ENCODE measurements at places on chromosomes 2 and 18. TPM values are rescaled to one million over a fixed set of nuclear protein-coding genes. Genes with fewer than 3 reads are reported as not detected.

GRCh38 chr2:8685697-8686358 is 4.0 kb downstream of the ID2 start:
- DNase-seq: peak; percentile 69

DNA sequence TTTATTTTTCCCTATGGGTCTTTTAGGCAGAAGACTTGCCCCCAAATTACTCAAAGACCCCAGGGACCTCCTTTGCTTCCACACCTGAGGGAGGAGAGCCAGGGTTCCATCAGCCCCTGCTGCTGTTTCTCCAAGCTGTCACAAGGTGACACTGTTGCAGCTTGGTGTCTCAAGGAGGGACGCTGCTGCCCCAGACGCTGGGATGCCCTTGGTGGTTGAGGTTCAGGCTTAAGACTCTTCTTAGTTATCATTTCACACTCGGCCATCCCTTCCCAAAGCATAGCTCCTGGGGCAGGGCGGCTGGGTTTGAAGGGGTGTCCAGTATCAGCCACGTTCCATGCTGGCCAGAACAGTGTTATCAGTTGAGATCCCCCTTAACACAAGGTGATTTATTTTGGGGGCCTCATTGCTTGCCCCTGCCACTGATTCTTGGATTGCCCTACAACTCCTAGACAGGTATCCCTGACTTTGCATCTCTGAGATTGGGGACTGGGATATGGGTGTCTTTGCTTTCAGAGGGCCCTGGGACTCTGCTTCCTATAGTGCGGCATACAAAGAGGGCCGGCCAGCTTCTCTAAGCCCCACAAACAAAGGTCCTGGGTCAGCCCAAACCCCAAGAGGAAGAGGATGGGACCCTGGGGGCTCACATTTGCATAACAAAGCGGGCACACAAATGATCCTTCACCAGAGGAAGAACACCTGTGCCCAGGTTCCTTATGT is 22.7 kb downstream of the GPR55 start:
- peak; percentile 25 for DNase-seq

DNA sequence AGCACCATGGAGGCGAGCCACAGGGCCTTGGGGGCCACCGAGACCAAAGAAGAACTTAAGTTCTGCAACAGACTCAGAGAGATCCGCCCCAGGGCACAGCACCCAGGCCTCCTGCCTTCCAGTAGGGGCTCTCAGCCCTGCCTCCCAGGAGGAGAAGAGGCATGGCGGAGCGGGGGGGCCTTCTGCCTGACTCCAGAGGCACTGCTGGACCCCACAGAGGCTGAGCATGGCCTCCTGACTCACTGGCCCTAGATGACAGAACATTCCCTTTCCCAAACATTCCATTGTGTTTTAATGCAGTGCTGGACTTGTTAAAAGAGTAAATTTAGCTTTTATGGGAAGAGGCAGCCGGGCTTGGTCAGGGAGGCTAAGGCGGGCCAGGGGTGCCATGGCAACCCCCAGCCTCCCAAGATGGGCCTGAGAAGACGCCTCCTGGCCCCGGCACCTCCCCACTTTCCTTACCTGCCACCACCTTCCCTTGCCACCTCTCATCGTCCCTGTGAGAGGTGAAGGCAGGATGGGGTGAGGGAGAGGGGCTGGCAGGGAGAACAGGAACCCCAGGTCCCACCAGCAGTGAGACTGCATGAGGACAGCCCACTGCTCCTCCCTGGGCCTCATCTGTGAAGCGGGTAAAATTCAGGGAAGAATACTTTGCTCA is 65.4 kb downstream of the SMAD7 start:
- no peak for DNase-seq

DNA sequence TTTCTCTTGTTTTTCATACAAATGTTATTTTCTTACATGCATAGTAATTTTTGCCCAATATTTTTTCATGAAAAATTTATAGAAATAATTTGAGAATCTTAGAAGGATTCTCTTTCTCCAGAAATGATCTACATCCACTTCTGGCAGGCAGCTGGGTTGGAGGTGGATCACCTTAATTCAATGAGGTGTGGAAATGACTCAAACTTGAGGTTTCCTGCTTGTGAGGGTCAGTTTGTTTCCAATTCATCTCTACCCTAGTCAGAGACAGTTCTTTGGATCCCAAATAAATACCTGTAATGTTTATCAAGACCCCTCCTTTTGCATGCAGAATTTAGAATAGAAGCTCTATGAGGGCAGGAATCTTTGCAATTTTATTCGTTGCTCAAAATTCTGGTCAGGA is 35.0 kb upstream of the DYNAP start:
- DNase-seq: no peak

DNA sequence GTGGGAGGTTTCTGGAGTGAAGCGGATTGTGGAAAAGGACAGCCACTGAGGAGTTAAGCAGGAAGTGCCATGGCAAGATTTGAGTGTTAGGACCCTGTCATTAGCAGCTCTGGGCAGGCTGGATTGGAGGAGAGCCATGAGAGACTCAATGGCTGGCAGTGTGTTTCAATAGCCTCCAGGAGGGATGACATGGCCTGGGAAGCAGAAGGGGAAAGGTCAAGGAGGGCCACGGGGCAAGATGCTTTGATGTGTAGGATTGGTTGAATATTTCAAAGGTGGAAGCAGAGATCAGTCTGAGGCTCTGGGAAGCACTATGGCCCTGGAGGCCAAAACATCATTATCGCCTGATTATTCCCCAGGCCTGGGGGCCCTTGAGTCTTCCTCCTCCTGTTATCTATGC is 229.0 kb upstream of the HS6ST1 start:
- no peak for DNase-seq

PTCD3 gene
- 158 TPM for total RNA-seq

KCNE4 gene
- total RNA-seq: 3.1 TPM

GRCh38 chr2:117952228-117952627 is 61.6 kb downstream of the CCDC93 start:
- no peak for DNase-seq

DNA sequence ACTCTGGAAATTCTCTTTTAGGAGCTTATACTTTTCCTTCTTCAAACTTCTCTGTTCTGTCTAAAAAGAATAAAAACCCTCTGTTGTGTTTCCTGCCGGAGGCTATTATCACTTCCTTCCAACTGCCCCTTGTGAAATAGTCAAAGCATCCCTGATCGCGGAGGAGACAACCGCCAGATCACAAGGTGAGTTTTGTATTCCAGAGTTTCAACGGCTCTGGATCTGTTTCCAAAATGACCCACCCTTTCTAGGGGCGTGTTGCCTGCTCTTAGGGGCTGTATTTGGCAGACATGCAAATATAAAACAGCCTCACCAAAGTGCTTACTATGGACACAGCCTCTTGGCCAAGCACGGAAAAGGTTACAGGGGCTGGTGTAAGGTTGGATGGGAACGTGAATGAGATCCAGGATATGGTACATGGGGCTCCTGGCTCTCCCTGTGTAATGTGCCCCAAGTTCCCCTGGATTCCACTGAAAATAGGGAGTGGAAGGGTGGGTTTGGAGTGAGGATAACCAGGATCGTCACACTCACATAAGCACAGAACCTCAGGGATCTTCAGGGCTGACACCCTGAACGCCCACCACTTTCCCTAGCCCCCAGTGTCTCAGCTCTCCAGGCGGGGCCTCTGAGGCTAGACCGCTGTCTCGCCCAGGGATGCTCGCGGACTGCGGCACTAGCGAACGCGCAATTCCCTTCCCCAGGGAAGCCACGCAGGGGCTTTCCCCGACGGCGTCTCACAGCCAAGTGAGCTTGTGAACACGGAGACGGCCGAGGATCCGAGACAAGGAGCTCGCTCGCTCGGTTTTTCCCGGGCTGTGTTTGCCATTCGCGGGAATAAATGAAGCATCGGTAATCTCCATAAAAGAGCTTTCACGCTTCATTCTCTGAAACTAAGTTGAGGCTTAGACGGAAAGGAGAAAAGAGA is 14.4 kb downstream of the EN1 start:
- DNase-seq: no peak

- DNase-seq: no peak
These were observed 620.2 kb downstream of the CPS1 start for GRCh38 chr2:211176514-211177141.

DNA sequence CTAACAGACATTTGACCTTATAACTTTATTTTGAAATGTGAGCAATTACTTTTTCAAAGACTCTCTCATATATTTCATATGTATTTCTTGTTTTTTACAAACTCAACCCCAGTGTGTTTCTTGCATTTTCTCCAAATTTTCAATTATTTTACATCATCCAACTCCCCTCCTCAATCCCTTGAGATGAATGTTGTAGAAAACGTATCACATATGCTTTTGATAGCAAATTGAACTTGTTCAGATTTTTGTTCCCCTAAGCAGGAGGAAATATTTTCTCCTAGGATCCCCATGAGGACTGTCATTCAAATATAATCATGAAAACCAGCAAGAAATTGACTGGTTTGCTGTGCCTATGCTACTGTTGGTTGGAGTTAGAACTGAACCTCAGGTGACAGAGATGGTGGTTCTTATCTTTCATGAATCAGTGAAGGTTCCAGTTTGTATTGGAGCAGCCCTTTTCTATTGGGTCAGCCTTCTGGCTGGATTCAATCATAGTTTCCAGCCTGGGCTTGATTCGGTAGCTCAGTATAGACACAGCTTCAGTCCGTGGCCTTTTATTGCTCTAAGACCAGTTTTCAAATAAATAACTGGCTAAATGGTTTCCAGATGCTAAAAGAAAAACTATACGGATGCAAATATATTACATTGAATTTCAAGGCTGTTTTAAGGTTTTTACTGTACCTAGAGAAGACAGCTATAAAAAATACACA is 591.0 kb downstream of the EPHA4 start:
- no peak for DNase-seq

GRCh38 chr18:24239341-24239740 is 100.5 kb downstream of the CABYR start:
- no peak for DNase-seq

DNA sequence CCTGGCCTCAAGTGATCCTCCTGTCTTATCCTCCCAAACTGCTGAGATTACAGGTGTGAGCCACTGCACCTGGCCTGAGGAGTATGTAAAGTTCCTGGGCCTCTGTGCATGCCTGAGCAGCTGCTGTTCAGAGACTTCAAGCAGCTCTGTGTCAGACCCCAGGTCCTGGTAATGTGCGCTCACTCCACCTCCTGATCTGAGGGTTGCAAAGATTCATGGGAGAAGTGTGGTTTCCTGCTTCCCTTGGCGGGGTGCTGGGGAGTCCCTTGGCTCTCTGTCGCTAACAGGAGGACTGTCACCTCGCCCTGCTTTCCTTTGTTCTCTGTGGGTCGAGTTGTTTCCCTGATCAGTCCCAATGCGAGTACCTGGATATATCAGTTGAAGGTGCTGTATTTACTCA is 8.6 kb upstream of the IL36A start:
- no peak for DNase-seq

GRCh38 chr2:184302506-184302905 is 295.8 kb upstream of the ZNF804A start:
- DNase-seq: no peak

DNER gene
- total RNA-seq: 2.3 TPM

SERPINB4 gene
- not detected for total RNA-seq

DNA sequence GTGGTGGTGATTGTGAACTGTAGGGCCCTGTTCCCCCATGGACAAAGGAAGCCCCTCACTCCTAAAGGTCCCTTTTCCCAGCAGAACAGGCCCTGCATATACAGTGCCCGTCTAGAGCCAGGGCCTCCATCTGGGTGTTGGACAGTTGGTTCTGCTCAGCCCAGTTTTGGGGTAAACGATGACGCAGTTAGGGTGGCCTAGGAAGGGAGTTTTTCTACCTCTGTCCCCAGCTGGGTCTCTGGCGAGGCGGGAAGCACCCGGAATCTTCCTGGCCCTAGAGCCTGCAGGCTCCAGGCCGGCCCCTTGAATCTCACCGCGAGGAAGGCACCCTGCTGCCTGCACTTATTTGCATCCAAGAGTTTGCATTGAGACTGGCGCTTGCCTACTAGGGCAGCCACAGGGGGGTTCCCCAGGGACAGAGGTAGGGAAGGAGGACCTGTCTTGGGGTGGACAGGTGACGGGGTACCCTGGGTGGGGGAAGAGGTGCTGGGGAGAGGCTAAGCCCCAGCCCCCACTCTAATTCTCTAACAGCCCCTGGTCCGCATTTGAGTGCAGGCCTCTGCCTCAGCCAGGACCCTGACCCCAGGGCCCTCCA is 529 bp upstream of the MTA3 start:
- no peak for DNase-seq

GRCh38 chr2:184779777-184780176 is 181.4 kb downstream of the ZNF804A start:
- no peak for DNase-seq

DNA sequence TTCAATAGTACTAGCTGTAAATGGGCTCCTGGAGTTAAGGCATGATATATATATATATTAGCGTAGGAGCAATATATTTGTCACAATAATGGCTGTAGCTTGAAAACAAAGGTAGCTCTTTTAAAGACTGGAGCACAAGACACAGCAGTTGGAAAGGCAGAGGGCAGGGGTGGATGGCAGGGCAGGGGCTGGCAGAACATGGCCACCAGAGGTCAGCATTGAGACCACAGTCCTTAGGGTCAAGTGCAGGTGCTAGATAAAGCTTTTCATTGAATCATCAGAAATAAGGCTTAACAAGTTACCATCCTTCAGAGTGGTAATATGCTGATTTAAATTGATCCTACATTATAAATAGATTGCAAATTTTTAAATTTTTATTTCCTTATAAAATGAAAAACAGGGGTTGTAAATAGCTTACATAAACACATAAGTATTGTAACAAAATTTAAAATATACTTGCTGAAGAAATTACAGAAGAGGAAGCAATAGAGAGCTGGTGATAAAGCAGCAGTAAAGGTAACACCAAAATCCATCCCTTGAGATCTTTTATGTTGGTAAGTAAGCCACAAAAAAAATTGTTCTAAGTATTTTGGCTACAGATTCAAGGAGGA is 161.2 kb upstream of the PIEZO2 start:
- peak; percentile 29 for DNase-seq

SULT1C4 gene
- 2.7 TPM for total RNA-seq

DNA sequence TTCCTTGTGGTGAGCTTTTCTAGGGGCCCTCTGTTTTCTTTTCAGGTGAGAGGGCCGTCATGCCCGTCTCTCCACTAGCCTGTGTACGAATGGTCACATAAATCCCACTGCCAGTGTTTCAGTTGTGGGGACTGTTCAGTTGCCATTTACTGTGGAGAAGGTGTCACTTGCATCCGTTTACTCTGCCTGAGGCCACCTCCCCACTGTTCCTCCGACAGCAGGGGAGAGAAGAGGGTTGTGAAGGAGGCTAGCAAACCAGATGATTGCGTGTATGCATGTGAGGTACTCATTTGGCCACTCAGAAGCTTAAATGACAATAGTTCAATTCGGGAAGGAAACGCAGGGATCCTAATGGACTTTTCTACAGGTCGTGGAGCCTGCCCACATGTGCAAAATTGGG is 3.3 kb downstream of the MTCL1 start:
- no peak for DNase-seq

DNA sequence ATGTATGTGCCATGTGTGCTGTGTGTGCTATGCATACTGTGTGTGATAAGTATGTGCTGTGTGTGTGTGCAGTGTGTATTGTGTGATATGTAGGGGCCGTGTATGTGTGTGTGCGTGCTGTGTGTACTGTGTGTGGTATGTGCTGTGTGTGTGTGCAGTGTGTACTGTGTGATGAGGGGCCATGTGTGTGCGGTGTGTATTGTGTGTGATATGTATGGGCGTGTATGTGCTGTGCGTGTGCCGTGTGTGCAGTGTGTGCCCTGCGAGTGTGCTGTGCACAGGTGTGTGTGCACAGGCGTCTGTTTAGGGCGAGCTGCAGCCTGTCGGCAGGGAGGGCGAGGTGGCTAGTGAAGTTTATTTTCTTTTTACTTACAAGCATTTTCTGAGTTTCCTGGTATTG is 16.1 kb downstream of the SNORC start:
- DNase-seq: peak; percentile 4

Measured in left ventricle myocardium inferior (tissue), 1 donor.